ENCODE measurements at places on chromosomes 1 and 21.

- DNase-seq = no peak
These were observed 42.2 kb upstream of the DPT start for GRCh38 chr1:168771104-168771630.

GRCh38 chr1:22709227-22709626, 1.4 kb upstream of the EPHB2 start:
- DNase-seq = no peak

DNA sequence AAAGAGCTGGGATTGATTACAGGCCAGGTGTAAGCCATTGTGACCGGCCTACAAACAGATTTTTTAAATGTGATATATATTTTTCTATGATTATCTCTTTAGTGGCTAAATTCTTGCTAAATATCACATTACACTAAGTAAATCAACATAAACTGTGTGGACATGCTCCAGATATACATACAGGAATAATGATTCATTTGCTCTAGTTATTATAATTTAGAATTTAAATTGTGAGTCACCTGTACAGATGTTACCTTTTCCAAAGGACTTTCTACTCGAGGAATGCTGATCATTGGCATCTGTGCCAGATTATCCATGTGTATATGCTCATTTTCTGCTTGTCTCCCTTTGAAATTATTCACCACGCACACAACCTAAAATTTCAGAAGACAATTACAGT, 90.1 kb downstream of the PLPPR5 start:
- no peak for DNase-seq

DNA sequence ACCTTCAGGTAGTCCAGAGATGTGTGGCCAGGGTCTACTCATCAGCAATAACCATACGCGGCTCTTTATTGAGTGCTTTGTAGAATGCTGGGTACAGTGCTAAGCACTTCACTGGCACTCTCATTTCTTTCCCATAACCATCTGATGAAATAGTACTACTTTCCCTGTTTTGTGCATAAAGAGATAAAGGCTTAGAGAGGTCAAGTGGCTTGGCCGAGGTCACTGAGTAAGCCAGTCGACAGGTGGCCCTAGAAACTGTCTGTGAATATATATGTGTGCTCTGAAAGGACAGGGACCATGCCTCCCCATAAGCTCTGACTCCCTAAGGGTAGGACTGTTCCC, 52.8 kb downstream of the NENF start:
- DNase-seq = no peak

- DNase-seq = no peak
These were observed 6.7 kb downstream of the OR2T11 start for GRCh38 chr1:248627971-248628844.
